ENCODE measurements at places on chromosomes 2 and 18. TPM values are rescaled to one million over a fixed set of nuclear protein-coding genes. Genes with fewer than 3 reads are reported as not detected.

Gene GAREM2
- total RNA-seq = 23.8 TPM

- H3K27me3 ChIP-seq = 0 out of 2 replicates have a peak, but pooled peaks cover 3% of the 10 kb centered on the region
- no peak overlapping the region for H3K4me3 ChIP-seq
- no peak overlapping the region for H3K27ac ChIP-seq
- H3K36me3 ChIP-seq = no peaks in the 10 kb centered on the region
- peaks cover 41% of the 10 kb centered on the region for H3K4me1 ChIP-seq
- no peak for DNase-seq
Observed at GRCh38 chr2:25335971-25336370, 5.8 kb downstream of the DNMT3A start.

DNA sequence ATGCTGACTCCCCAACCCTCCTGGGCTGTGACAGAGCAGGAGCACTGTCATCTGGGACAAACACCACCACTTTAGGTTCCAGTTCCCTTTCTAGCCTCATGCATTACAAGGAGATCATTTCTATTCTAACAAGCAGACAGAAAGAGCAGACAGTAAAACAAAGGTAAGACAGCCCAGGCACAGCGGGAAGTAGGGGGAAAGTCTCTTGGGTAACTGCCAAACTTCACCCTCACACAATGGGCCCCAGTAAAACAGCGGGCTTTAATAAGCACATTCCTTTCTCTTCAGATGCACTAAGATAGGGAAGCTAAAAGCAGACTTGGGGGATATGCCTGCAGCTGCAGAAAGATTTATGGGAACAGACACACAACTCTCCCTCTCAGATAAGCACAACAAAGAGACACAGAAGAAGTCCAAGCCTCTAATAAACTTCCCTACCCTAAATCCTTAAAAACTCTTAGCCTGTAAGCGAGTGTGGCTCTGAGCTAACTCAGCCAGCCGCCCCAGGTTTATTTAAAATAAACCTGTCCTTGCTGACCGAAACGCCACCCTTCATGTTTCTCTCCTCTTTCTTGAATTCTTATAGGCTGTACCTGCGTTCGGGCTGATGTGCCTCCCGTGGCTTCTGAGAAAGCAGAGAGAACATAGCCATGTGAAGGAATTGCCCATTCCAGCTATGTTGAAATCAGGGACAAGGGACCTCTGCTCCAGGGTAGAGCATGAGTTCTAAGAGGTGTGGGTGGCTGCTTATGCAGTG is 726.8 kb upstream of the DDX18 start:
- H3K4me3 ChIP-seq = peak overlapping the region; percentile 21
- H3K27ac ChIP-seq = peak overlapping the region; percentile 33
- peak; percentile 76 for DNase-seq

GRCh38 chr2:12005886-12006681 is 259.7 kb downstream of the LPIN1 start:
- H3K27ac ChIP-seq = peak overlapping the region; percentile 5
- DNase-seq = no peak
- no peak overlapping the region for H3K4me3 ChIP-seq
- H3K27me3 ChIP-seq = no peaks in the 10 kb centered on the region
- H3K36me3 ChIP-seq = no peaks in the 10 kb centered on the region
- no peaks in the 10 kb centered on the region for H3K4me1 ChIP-seq

DNA sequence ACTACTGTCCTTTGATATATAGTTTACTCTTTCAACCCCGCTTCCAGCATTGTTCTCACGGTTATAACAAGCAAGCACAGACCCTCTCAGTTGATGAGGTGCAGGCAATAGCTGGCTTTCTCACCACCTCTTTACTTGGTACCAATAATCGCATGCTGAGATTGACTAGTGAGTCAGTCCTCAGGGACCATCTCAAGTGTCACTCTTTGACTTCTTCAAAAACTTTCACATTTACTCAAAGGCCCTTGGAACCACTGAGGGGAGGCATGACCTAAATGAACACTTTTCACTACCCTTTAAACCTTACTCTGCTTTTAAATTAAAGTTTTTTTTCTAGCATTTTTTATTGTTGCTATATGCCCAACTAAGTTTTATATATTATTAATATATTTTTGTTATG is 101.8 kb downstream of the DAW1 start:
- H3K4me1 ChIP-seq = no peaks in the 10 kb centered on the region
- no peaks in the 10 kb centered on the region for H3K36me3 ChIP-seq
- H3K27me3 ChIP-seq = no peaks in the 10 kb centered on the region
- DNase-seq = no peak
- H3K4me3 ChIP-seq = no peak overlapping the region

Measured in GM23338 (cell line).